Activated CD4-positive, alpha-beta T cell treated with anti-CD3 and anti-CD28 coated beads, Interleukin-2, amount 50 U/mL, for 4 hours (primary cell): ENCODE measurements at places on chromosomes 1 and 21.

DNA sequence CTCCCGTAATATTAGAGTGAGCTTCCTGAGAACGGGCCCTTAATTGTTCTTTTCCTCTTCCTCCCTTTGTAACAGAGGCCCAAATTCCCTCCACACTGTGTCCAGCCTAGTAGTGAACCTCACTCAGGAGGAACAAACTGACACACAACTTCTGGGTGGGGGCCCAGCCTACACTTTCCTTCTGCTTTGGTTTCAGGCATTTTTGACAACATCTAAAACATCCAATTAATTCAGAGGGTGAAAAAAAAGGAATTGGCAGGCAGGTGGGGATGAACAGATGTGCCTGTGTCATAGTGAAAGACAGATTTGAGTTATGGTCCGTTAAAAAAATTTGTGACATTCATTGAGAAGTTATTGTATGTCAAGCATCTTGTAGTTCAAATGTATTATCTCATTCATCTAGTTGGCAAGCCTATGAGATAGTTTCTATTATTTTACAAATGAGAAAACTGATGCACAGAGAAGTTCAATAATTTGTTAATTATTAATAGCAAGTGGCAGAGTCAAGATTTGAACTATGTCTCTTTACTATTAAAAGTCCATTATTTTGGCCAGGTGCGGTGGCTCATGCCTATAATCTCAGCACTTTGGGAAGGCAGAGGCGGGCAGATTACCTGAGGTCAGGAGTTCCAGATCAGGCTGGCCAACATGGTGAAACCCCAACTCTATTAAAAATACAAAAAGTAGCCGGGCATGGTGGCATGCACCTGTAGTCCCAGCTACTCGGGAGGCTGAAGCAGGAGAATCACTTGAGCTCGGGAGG is 41.6 kb upstream of the LRIG2 start:
- DNase-seq = no peak

GRCh38 chr1:242139442-242139841 is 140.5 kb upstream of the MAP1LC3C start:
- no peak for DNase-seq

- peak; percentile 96 for DNase-seq
These were observed at the start of gene PRCC for GRCh38 chr1:156767101-156767878. PRCC (plus strand) TSS chr1:156767535; CDS start chr1:156767772, 237 bp downstream.

DNA sequence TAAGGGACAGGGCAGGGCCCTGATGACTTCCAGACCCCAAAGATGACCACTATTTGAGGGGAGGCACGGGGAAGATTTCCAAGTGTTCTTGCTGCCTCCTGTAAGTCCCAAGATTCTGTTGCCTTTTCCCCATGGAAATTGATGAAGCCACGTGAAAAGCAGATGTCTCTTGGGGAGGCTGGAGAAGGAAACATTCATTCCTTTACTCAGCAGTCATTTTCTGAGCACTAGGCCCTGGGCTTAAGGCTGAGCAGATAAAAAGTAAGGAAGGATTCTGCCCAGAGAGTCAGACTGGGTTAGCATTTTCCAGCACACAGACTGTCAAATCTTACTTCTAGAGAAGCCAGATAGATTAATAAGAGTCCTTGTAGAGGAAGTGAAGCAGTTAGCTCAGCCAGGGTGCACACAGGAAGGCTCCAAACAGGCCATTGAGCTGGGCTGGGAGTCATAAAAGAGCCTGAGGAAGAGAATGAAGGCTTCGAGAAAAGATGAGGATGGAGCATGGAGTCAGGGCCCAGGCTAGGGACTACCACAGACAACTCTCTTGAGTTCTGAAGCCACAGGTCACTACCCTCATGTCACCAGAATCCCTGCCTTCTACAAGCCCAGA is 10.1 kb downstream of the EXTL1 start:
- DNase-seq = no peak

GRCh38 chr21:43723648-43724047 is 4.7 kb downstream of the PDXK start:
- no peak for DNase-seq

- no peak for DNase-seq
These were observed 22.6 kb downstream of the DCAF8 start for GRCh38 chr1:160239582-160240299.

DNA sequence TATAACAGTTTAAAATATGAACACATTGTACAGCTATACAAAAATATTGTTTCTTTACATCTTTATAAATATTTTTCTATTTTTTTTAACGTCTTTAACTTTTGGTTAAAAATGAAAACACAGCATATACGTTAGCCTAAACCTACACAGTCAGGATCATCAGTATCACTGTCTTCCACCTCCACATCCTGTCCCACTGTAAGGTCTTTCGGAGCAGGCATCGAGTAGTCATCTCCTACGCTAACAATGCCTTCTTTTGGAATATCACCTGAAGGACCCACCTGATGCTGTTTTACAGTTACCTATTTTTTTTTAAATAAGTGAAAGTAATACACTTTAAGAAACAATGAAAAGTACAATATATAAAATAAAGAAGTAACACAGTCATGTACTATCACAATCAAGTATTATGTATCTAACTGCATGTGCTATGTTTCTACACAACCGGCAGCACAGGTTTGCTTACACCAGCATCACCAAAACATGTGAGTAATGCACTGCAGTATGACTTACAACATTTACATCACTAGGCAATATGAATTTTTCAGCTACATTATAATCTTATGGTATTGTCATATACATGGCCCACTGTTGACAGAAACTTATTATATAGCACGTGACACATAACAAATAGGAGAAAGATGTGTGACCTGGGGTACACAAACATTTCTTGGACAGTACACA is 254.4 kb downstream of the AKT3 start:
- peak; percentile 2 for DNase-seq

DNA sequence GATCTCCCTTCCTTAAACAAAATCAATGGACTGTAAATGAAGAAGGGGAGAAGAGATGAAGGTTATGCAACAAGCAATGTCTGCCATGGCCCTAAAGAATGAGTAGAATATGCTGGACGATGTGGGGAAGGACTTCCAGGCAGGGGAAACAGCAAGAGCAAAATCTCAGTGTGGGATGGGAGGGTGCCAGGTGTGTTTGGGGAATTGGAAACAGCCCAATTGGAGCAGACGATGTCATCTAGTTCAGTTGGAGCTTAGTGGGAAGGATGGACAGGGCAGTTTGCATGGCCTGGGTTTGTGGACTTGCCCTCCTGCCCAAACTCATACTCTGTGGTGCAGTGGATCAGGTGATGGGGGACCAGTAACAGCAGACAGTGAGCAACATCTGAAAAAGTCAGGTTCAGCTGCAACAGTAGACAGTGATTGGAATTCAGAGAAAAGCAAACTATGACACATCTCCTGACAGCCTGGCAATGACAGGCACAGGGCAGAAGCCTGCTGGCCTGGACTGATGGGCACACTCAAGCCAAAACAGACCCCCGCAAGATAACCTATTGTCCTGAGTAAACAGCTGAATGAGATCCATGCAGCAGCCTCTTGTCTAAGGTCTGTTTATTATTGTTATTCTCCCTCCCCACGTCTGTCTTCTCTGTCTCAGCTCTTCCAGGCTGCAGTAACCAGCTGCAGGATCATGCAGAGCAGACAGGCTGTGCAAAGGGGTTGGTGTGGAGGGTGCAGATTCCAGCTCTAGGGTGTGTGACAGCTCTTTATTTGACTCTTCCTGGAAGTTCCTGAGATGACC is 50.5 kb upstream of the PRELP start:
- no peak for DNase-seq

GRCh38 chr1:165344736-165345135 is 11.8 kb downstream of the LMX1A start:
- no peak for DNase-seq
